NCI-H1436 treated with DMSO at 0.1 percent for 48 hours (cell line): ENCODE measurements at places on chromosomes 1 and 21.

- no peak for DNase-seq
Observed at GRCh38 chr1:248737457-248737856, 18.1 kb downstream of the LYPD8 start.

DNA sequence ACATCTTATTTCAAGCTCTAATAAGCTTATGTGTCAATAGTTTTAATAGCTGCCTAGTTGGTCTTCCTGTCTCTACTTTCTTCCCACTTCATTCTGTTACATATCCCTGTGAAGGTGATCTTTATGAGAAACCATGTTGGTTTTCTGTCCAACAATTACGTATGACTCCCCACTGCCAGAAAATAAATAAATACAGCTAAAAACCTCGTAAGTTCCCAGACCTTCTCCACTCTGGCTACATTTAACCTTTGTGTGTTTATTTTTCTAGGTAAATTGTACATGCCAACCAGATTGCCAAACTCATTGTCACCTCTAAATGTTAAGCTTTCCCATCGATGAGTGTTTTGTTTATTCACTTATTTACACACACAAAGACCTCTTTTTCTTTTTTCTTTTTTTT is 147.2 kb downstream of the CRB1 start:
- DNase-seq, result no peak

- DNase-seq, result no peak
Observed at GRCh38 chr1:55443175-55443915, 228.2 kb upstream of the USP24 start.

GRCh38 chr1:28871631-28872401 is 42.6 kb upstream of the EPB41 start:
- no peak for DNase-seq

DNA sequence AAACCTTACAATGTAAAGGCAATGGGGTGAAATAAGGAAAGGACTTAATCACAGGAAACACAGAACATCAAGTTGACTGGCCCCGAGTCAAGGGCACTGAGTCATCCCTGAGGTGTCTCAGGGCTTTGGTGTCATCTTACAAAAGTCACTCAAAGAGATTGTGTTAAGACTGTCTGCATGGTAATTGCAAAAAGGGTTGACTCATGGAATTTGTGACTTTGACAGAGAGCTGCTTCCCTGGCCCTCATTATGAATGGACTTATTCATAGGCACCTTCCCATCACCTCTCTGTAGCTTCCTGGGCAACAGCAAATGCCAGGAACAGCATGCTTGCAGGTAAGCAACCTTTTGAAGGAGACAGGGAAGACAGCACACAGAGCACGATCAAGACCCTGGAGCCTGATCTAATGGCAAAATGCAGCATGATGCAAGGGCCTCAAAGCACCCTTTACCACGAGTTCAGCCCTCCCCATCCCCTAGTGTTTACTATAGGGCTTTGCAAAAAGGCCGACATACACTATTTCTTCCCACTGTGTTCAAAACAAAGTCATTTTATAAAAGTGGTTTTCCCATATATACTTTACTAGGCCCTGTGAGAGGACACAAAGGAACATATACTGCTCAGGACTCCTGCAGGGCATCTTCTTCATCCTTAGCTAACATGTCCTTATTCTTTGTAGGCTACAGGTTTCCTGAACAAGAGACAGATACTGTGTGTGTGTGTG is 17.1 kb downstream of the ZP4 start:
- no peak for DNase-seq

GRCh38 chr1:91537987-91538304 is 37.3 kb downstream of the CDC7 start:
- DNase-seq, result no peak

- DNase-seq, result no peak
Observed at GRCh38 chr21:19995253-19995652, 1003.0 kb upstream of the NCAM2 start.

- DNase-seq, result no peak
Observed at GRCh38 chr1:100045206-100045605, 75.4 kb downstream of the SLC35A3 start.

DNA sequence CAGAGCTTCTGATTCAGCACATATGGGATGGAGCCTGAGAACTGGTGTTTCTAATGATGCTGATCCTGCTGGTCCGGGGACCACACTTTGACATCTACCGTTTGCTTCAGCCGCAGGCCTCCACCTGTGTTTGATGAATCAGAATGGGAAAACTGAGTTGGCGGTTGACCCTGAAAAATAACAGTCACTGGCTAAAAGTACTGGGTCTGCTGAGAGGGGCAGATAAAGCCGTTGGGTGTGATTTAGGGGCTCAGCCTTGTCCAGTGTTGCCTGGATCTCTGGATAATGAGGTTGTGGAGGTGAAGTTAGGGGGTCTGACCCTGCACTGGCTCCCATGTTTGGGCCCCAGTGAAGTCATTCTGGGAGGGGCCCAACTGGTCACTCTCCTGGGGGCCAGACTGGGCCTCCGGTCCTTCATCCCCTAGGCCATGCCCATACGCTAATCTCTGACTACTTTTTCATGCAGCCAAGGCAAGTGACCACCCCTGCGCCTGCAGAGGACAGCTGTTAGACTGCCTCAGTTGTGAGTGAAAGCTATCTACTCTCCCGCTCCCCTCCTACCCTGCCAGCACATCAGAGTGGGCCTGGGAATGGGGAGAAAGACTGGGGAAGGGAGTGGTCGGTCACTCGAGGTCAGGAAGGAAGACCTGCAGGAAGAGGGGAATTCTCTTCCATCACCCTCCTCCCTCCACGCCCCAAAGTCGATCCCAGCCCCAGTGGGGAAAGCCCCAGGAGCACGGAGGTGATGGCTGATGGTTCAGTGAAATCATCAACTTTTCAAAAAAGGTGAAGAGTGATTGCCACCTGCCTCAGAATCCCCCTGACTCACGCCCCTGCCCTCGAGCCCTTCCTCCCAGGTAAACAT is 27.7 kb downstream of the VASH2 start:
- DNase-seq, result no peak

DNA sequence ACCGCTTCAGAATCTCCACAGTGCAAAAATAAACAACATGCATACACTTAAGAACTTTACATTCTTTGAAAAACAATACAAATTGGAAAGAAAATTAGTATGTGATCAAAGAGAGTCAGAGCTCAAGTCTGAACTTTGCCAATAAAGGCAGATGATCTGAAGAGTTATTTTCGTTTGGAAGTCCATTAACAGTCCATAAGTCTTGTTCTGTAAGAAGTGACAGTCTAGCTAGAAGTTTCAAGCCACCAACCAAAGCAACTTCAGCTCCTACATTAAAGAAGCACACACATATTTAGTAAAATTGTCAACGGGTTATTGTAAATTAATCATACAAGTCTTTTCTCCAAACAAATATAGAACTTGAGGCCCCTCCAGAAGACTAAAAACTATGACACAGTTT is 20.7 kb downstream of the ANGEL2 start:
- no peak for DNase-seq

- no peak for DNase-seq
Observed at GRCh38 chr21:44724196-44724595, 12.8 kb upstream of the TSPEAR start.

DNA sequence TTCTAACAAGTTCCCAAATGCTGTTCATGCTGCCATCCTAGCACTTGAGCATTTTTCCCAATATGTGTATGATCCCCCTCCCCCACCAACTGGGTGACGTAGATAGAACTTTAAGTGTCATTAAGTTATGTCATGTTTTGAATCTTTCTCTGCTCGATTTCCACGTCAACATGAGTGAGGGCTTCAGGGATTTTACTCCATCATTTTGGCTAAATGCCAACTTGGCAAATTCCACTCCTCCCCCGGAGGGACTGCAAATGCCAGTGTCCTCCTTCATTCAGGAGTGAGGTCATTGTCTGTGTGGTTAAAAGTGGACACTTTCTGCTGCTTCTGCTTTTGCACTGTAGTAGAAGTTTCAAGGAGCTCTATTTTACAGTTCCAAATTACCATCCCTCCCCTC is 201.7 kb downstream of the FGGY start:
- DNase-seq, result no peak

DNA sequence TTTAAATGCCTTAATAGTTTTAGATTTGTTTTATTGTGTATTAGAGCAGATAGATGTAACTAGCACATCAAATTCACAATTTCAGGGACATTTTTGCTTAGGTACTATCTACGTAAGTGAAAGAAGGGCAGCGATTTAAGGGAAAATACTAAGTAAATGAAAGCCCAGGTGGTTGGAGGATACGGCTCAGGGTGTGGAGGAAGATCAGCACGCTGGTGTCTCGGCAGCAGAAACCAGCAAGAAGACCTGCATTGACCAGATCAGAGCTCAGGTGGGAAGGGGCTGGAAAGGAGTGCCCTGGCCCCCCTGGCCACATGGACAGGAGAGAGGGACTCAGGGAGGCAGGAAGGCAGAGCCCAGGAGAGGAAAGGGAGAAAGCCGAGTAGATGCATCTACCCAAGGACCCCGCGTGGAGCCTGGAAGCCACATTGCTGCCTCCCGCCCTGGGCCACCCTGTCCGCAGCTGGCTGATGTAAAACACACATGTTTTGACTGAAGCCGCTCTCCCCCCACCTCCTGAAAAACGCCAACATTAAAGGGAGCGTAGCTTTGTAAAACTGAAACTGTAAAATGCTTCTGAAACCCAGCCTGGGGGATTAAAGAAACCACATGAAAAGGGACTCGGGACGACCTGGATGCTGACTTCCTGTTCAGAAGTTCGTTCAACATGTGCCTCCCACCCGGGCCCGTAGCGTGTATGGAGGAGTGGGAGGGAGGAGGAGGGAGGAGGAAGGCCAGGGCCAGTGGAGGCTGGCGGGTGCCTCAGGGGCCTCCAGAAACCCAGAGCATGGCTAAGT is 72.6 kb upstream of the TARDBP start:
- no peak for DNase-seq

DNA sequence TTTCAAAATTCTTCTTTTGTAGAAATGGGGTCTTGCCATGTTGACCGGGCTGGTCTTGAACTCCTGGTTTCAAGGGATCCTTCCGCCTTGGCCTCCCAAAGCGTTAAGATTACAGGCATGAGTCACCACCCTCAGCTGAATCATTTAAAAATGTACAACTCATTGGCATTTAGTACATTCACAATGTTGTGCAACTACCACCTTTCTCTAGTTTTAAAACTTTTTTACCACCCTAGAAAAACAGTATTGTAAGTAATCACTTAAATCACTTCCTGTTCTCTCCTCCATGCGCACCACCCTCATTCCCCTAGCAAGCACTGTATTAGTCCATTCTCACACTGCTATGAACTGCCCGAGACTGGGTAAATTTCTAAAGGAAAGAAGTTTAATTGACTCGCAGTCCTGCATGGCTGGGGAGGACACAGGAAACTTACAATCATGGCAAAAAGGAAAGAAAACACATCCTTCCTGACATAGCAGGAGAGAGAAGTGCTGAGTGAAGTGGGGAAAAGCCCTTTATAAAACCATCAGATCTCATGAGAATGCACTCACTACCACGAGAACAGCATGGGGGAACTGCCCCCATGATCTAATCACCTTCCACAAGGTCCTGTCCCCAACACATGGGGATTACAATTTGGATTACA is 14.4 kb upstream of the THEM5 start:
- DNase-seq, result no peak

DNA sequence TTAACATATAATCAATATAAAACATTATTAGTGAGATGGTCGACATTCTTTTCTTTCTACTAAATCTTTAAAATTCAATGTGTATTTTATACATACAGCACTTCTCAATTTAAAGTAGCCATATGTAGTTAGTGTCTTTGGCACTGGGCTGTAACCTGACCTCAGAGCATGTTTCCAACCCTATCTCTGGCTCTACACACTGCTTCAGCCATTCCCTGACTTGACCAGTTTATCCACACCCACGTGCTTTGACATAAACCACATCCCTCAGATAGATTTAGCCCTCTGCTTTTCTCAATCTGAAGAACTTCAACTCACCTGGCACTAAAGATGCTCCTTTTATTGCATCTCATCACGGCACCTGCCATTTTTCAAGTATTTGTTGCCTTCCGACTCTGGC is 58.3 kb downstream of the RGS2 start:
- no peak for DNase-seq

DNA sequence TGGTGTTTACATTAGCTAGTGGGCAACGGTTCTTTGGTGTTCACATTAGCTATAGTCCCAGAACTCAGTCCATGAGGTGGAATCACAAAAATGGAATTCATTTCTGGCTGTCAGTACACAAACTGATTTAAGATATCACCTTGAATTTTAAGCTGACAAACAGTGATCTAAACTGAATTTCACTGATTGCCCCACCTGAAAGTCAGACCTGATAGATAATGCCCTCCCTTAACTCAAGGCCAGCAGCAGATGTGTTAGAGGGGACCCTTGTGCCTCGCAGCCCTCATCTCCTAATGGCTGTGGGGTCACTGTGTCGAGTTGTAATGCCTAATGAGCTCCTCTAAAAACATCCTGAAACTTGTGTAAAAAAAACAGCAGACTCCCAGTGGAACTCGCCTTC is 8.6 kb downstream of the ARF1 start:
- DNase-seq, result no peak

- DNase-seq, result no peak
Observed at GRCh38 chr1:228512781-228513198, 25.6 kb downstream of the RNF187 start.

DNA sequence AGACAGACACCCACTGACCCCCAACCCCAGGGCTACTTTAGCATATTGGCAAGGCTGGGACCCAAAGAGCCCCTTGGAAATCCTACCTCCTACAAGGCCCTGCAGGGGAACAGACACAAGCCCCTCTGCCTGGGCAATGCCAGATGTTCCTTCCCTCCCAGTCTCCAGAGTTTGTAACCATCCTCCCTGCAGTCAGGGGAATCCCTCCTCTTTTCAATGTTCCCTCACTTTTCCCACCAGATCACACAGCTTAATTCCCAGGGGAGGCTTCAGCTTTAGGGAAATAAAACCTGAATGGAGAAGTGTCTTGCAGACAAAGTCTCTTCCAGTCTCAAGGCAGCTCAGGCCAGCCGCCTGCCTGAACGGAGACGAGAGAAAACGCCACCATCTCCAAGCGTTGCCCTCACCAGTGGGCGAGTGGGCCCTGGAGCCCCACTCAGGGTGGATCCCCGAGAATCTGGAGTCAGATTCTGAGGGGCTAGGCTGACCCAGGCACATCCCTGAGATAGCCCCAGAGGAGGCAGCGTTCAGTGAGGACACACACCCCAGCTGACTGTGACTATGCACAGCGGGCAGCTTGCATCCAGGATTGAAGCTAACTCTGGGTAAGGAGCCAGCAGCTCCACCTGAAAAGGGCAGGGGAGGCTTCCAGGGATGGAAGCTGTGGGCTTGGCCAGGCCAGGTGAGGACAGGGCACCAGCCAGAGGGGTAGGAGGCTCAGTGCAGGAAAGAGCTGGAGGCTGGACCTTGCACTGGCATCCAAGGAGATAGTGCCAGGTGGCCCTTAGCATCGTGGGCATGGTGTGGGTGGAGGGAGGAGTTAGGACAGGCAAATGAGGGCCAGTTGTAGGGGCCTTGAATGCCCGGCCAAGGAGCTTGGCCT is 44.0 kb upstream of the ZC3H12A start:
- no peak for DNase-seq
